ENCODE measurements at places on chromosomes 2 and 18.

DNA sequence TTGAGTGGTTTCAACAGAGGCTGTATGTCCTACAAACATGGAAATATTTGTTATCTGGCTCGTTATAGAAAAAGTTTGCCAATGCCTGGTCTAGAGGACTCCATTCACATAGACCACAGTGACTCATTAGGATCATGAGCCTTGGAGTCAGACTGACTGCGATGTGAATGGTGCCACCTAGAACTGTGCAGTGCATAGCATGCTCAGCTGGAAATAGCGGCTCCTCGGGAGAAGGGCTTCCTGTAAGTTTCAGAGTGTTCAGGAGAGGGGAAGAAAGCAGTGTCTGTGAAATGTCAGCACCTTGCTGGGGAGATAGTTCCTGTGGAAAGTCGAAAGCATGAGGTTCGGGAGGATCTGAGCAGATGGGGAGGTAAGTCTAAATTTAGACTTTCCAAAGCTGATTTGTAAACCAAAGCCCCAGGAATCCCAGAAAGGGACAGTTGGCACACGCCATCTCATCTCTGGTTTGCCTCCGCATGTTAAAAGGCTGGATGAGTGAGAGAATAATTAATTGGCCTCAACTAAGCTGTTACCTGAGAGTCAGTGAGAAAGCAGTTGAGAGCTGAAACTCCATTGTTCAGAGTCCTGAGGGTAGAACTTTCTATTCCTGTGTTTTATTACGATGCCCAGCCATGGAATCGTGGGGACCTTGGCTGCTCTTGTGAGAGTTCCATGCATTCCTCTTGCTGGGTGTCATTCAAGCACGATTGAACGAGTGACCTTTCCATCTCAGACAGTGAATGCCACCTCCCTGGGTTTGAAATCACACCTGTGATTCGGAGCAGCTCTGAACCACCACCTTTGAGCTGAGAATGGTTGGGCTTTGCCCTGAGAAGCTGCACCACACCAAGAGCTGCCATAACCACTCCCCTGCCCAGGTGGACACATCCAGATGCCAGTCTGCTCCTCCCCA is 99.5 kb downstream of the MAPK4 start:
- DNase-seq, result peak; percentile 23

GRCh38 chr2:176139661-176140512 is 10.4 kb downstream of the HOXD8 start:
- DNase-seq, result no peak

- DNase-seq, result no peak
These were observed 111.9 kb upstream of the REG3A start for GRCh38 chr2:79271456-79271855.

DNA sequence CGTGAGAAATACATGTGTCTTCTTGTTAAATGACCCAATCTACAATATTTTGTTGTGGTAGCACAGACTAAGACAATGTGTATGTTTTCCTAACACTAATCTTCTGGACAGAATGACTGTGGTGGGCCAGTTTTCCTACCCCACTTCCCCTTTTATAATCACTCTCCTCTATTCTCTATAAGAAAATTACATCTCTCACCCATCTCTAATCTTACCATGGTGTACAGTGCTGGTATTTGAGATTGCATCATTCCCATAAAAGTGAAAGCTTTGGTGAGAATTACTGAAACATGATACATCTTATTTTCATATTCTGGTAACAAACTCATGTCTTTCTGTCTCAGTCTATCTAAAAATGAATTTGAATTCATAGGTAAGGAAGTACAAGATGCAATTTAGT is 40.5 kb downstream of the CAVIN2 start:
- DNase-seq, result no peak

- DNase-seq, result no peak
These were observed 169.2 kb downstream of the LPIN1 start for GRCh38 chr2:11915650-11916049.

- no peak for DNase-seq
These were observed 583.3 kb downstream of the SATB2 start for GRCh38 chr2:198874472-198874858.

- DNase-seq, result no peak
These were observed 233.4 kb downstream of the SOX11 start for GRCh38 chr2:5925604-5926003.

- DNase-seq, result no peak
These were observed 58.2 kb downstream of the ERBB4 start for GRCh38 chr2:212480447-212480846.
